Progenitor cell of endocrine pancreas (in vitro differentiated cells): ENCODE measurements at places on chromosomes 7 and 10.

- no peak for DNase-seq
Measured at GRCh38 chr7:127258111-127258510, 5.4 kb upstream of the GRM8 start.

GRCh38 chr7:45564886-45565455 lies 9.2 kb upstream of the ADCY1 start:
- DNase-seq, result no peak

- no peak for DNase-seq
Measured at GRCh38 chr10:123134915-123135414, 805 bp upstream of the HMX3 start.

GRCh38 chr7:157664034-157664433 lies 327.2 kb downstream of the DNAJB6 start:
- DNase-seq, result no peak

- no peak for DNase-seq
Measured at GRCh38 chr7:148793590-148793989, 90.5 kb downstream of the EZH2 start.

GRCh38 chr10:109780997-109781396 lies 142.3 kb downstream of the XPNPEP1 start:
- no peak for DNase-seq

DNA sequence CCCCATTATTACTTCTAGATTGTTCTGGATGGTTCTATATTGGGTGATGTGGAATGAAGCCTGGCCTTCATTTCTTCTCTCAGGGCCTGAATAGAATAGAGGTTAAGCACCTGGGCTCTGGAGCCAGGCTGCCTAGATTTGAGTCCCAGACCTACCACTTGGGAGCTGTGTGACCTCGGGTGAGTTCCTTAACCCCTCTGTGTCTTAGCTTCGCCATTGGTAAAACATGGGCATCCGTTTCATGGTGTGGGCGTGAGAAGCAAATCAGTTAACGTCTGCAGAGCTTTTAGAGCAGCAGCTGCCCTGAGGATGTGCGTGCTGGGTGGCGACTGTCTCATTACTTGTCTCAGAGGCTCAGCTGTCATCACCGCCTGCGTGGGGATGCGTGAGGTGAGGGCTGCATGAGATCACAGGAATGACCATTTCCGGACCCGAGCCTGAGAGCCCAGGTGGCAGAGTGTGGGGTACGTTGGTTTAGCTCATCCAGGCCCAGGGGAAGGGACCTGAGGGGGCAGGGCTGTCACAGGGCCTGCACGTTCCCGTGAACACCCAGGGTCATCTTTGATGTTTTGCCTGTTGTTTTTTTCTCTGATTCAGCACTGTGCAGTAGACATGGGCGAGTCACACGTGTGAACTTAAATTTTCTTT lies 9.7 kb downstream of the AGAP3 start:
- DNase-seq, result no peak

GRCh38 chr10:114304571-114305421 lies 65.7 kb downstream of the VWA2 start:
- DNase-seq, result peak; percentile 59

- no peak for DNase-seq
Measured at GRCh38 chr7:28855538-28856217, 102.5 kb downstream of the TRIL start.

DNA sequence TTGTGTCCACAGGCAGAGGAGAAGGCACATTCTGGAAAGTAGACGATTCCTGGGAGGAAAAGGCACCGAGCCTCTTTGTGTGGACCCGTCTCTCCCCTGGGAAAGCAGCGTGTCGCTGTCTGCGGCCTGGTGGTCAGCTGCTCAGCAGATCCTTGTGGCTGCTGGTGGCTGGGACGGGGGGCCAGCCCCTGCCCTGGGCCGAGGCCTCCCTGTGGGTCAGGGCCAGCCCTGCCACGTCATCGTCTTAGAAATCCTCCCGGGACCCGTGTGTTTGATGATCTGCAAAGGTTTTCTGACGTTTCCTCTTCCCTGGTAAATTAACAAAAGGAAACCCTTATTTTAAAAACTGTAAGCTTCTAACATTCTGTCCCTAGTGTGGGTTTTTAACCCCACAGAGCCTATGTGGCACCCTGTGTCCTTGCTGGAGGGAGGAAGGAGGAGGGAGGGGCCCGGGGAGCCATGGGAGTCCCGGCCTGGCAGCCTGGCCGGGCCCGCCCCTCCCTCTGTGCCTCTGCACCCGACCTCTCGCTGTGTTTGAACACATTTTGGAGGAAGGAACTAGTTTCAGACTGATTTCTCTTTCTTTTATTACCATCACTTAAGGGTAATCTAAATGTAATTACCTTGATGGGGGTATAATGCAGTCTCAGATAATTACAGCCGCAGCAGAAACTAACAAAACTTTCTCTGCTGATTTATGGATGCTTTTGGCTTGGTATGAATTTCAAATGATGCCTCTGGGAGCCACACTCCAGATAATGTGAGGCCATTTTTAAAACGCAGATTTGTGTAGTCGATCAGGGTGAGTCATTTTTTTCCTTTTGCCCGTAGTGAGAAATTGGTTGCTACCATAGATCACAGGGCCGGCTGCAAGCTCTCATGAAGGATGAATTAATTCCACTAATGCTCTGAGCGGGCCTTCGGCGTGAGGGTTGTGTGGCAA lies 85.5 kb downstream of the NKX6-2 start:
- no peak for DNase-seq

- no peak for DNase-seq
Measured at GRCh38 chr7:64687249-64687648, 21.3 kb downstream of the ZNF107 start.

- no peak for DNase-seq
Measured at GRCh38 chr7:138116892-138117291, 40.6 kb downstream of the AKR1D1 start.

- no peak for DNase-seq
Measured at GRCh38 chr10:87598700-87599099, 61.0 kb upstream of the PAPSS2 start.

- no peak for DNase-seq
Measured at GRCh38 chr7:137674551-137675409, 172.0 kb downstream of the DGKI start.

DNA sequence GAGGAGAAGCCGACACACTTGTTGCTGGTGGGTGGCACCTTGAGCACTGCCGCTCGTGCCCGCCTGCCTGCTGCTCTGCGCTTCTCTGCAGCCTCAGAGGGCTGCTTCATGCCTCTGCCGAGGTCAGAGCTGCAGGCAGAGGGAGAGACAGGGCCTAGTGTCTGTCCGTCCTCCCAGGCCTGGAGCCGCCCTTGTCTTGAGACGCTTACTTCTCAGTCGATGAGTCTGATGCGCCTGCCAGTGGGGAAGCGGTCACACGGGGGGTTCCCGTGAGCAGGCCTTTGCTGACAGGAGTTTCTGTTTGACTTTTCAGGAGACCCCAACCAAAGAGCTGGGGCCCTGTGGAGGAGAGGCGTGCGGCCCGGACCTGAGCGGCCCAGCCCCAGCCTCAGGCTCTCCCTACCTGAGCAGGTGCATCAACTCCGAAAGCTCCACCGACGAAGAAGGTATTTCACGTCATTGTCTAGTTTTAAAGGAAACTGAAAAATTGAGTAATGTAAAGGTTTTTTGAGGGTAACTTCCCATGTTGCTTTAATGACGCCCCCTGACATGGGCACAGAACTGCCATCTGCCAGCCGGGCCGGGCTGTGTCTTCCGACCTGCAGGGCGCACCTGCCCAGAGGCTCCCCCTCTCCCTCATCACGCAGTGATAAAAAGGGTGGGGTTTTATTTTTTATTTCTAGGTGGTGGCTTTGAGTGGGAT lies 7.8 kb upstream of the BHLHA15 start:
- no peak for DNase-seq

DNA sequence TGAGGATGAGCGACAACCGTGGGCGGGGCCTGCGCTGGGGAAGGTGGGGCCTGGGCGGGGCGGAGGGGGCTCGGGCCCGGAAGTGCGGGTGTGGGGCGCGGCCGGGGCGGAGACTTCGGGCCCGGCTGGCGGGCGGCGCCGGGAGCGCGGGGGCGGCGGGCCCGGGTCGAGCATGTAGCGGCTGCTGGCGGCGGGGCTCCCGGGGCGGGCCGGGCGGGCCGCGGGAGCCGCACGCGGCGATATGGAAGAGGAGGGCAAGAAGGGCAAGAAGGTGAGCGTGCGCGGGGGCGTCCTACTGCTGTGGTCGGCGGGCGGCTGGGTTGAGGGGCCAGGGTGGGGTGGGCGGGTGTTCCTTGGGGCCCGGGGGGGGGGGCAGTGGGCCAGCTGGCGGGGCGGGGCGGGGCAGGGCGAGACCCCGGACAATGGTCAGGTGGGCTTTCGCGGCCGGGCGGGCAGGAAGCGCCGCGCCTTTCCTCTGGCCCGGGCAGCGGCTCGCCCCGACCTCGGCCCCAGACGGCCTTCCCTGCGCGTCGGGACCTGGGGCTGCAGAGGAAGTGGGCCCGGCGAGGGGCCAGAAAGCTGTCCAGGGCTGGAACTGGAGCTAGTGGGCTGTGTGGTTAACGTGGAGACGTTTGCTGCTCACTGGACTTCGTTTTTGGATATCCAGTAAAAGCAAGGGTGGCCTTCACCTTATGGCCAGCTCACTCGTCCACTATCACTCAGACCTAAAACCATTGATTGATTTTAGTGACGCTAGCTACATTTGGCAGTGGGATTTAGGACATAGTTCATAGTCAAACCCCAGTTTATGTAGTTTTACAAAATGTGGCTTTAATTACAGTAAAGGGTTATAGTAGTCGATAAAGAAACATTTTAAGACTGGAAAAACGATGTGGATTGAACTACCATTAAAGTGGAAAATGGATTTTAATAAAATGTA lies at the start of gene CCM2:
TSS of gene CCM2 (plus strand) at position 109 of the 940 bp plus-strand sequence. CDS start at position 242, 133 bp downstream.
- peak; percentile 49 for DNase-seq

DNA sequence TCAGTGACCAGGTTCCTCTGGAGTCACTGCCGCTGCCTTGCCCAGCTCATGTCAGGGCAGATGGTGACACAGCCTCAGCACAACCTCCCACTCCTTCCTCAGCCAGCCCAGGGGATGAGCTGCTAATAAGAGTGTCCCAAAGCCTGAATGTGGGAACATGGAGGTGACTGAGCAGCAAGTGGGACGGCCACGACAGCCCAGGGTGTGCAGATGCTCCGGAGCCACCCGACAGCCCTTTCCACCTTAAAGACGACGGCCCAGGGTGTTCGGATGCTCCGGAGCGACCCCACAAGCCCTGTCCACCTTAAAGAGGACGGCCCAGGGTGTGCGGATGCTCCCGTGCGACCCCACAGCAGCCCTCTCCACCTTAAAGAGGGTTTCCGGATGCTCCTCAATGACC lies 89.2 kb downstream of the DIP2C start:
- DNase-seq, result no peak

- DNase-seq, result no peak
Measured at GRCh38 chr7:158447151-158447505, 140.5 kb downstream of the PTPRN2 start.

DNA sequence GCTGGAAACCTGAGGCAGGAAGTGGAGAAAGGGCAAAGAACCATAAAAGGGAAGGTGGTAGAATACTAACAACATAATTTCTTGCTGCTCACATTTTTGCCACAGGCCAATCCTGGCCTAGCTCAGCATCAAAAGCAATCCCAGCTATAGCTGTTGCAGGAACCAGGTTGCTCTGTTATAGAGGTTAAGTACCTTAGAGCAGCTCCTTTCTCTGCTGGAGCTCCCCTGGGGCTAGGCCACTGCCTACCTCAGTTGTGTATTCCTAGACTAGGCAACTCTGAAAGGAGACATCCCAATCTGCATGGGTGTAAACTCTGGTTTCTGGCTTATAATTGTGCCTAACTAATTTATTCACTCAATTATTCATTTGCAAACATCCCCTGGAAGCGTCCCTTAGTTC lies 108.4 kb downstream of the ZNF365 start:
- no peak for DNase-seq

- no peak for DNase-seq
Measured at GRCh38 chr7:458511-459245, 61.0 kb downstream of the PDGFA start.

GRCh38 chr10:66041771-66042170 lies 884.1 kb upstream of the LRRTM3 start:
- no peak for DNase-seq

GRCh38 chr7:73960548-73960947 lies 67.4 kb upstream of the ELN start:
- no peak for DNase-seq
